ENCODE measurements at places on chromosomes 7 and 10.

GRCh38 chr7:29442146-29442545 is 121.5 kb upstream of the PRR15 start:
- DNase-seq: no peak

GRCh38 chr7:151490456-151491105 is 29.1 kb downstream of the RHEB start:
- no peak for DNase-seq

GRCh38 chr10:74947781-74948401 is 121.5 kb downstream of the KAT6B start:
- DNase-seq: no peak

- DNase-seq: no peak
These were observed 757.6 kb downstream of the MAGI2 start for GRCh38 chr7:78695826-78696225.

GRCh38 chr7:130423501-130424037 is 17.2 kb downstream of the CEP41 start:
- no peak for DNase-seq

DNA sequence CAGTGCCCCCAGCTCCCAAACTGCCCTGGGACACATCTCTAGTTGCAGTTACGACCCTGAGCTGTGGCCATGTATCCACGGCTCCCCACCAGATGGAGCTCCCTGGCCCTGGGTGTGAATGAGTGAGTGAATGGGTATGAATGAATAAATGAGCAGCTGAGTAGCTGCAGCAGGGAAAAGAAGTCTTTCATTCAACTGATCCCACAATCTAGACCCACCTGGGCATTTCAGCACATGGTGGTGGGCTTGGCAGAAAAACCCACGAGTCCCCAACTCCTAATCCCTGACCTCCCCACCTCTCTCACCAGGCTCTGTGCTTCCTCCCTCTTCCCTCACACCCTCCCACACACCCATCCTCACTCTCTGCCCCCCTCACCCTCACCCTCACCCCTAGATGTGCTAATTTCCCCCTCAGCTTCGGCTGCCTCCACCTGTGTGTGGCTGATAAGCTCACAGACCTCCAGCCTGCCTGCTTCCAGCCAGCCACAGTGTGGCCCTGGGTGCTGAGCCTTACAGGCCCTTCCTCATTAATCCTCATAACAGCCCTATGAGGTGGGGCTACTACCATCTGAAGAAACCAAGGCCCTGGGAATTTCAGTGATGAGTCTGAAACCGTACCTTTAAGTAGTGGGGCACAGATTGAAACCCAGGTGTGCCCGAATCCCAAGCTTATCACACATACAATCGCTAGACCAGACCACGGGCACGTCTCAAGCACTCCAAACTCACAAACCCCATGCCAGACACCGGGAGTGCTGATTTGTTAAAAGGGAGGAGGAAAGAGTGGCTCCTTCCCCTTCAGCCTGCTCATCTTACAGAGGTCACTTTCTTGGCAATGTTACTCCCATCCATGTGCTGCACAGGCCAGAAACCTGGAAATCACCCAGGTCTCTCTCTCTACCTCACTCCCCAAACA is 2.2 kb upstream of the ATP6V1F start:
- no peak for DNase-seq

DNA sequence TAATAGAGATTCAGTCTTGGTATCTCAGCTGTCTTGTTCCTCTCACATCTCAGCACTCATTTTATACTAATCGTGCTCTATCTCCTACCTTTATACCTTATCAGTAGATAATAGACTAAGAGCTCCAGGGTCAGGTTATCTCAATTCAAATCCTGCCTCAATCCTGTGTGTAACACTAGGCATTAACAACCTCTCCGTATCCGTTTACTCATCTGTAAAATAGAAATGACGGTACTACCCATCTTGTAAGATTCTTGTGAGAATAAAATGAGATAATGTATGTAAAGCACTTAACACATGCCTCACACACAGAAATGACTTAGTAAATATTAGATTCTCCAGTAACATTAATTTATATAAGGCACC is 622 bp upstream of the P4HA1 start:
- no peak for DNase-seq

DNA sequence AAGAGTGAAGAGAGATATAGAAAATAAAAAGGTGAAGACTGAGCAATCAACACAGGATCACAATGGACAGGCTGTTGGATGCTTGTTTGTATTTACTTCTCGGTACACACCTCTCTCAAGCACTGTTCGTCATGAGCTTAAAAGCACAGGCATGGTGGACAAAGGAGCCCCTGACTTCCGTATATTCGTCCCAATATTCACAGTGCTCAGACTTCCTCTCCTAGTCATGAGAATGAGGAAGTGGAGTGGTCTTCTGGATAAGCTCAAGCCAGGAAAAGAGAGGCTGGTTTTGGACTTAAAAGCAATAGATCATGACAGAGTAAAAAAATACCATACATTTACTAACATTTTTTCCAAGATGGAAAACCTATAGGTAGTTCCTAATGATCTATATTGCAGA is 172.5 kb downstream of the SORCS1 start:
- no peak for DNase-seq

- peak; percentile 65 for DNase-seq
These were observed 146.2 kb upstream of the LYZL1 start for GRCh38 chr10:29142516-29143314.

- DNase-seq: peak; percentile 97
These were observed 54.4 kb downstream of the MCMBP start for GRCh38 chr10:119817991-119818888.

GRCh38 chr7:71697400-71697799 is 565.5 kb downstream of the GALNT17 start:
- DNase-seq: no peak

DNA sequence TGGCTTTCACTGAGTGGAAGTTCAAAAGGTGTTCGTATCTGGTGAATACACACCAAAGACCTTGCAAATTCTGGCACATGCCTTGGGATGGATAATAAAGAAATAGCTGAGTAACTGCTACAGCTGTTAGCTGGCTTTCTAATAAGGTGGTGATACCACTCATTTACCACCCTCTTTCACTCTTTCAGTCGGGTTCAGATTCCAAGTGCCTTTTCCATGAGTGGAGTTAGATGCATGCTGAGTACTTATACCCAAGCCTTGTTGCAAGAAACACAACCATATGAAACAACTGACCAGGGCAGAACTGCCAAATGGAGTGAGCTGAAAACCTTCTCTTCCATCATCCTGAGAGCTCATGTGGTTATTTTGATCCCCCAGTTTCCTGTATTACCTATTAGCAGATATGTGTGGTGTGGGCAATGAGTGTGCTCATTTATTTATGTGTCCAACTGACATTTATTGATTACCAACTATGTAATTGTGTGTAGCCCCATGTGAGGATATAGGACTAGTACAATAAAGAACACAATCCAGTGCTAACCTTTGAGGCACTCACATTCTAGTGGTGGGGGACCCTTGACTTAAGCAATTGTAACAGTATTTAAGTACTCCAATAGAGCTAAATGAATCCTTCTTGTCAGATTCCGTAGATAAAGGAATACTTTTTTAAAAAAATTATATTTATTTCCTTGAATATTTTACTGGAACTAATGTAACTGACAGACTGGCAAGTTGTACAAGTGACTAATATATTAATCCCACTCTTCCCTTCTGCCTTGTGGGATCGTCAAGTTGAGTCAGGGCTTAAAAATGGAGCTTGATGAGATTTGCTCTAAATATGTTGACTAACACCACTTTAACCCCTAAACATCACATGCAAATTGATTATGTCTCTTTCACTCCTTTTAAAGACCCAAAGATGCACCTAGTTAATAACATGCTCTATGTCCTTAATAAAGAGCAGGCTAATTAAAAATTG is 124.7 kb downstream of the ARID5B start:
- DNase-seq: no peak

DNA sequence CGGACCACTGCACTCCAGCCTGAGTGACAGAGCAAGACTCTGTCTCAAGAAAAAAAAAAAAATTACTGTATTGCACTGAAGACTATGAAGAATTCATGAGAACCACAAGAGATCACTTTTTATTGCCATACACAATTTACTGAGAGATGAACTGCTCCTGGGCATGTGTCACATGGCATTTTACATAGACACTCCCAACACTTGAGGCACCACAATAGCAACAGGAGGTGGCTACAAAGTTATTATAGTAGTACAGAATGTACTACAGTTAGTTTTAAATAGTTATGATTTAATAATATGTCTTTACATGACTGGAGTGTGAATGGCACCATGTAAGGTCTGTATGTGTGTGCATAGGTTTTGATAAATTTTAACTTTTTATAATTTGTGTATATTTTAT is 70.6 kb downstream of the KMT2E start:
- DNase-seq: no peak
